Activated CD4-positive, alpha-beta T cell treated with anti-CD3 and anti-CD28 coated beads for 36 hours (primary cell): ENCODE measurements at places on chromosomes 4 and X.

GRCh38 chr4:100075056-100075455 is 115.2 kb downstream of the DDIT4L start:
- DNase-seq: no peak

DNA sequence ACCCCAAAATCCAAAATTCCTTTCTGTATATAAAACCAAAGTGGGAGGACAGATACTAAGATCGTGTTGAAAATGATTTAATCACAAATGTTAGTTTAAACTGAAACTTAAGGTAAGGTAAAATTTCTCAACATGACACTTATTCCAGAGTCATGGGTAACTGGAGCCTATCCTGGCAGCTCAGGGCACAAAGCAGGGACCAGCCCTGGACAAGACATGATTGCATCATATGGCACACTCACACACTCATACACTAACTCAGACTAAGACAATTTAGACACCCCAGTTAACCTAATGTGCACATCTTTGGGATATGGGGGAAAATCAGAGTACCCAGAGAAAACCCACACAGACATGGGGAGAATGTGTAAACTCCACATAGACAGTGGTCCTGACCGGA is 244.1 kb upstream of the TEX13A start:
- no peak for DNase-seq

DNA sequence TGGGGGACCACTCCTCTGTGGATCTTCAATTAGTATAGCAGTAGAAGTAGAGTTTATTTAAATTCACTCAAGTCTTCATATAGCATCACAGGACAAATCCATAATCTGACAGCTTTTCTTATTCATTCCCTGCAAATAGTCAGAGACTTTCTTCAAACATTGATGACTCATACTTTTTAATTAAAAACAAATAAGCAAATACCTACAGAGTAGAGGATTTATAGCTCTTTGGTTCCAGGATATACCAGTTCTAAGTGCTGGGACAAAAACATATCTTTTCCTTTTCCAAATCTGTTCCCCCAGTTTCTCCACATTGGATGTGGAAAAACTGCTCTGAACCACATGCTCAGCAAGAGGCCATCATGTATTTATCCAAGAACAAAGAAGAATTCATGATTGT is 24.1 kb downstream of the EMCN start:
- no peak for DNase-seq

DNA sequence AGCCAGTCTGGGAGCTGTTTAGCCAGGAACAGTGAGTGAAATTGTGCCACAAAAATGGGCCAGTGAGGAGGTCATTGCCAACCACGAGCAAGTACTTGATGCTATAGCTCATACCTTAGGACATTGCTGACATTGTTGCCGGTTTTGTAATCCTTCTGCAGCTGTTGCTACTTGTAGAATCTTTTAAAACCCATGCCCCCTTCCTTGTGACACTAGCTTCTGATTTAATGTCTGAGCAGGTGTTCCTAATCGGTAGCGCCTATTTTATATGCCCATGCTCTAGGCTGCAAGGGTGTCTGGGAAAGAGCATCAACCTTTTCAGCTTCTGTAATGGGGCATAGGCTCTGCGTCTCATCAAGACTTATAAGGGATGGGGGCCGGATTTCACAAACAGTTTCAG is 2.6 kb downstream of the POLA1 start:
- no peak for DNase-seq

- no peak for DNase-seq
Observed at GRCh38 chr4:3802571-3803474, 36.6 kb downstream of the ADRA2C start.

DNA sequence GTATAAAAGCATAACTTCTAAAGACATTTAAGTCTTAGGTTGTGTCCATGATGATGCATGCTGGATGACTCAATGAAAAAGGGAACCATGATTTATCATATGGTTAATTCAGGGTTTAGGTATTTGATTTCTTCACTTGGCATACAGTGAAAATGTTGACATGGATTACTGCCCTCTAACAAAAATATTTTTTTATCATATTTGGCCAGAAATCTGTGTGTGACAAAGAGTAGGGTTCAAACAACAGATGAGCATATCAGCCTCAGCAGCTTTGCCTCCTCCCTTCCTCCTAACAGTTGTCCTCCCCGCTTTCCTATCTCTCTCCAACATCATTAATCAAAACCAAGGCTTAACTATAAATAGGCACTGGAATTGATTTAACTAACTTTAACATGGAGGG is 46.3 kb downstream of the ARHGAP6 start:
- no peak for DNase-seq

DNA sequence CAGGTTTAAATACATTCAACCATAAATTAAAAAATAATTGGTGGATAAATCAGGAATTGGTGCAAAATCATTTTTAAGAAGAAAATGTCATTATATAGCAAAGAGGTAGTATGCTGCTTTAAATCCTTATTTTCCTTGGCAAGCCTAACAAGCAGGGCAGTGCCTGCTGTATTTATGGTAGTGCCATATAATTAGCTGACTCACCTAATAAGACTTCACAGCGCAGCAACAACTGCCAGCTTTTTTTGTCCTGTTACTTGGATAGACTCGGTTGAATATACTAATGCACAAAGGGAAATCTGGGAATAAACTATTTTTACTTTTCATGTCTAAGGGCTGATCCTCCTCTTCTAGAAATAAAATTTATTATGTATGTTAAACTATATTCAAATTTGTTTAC is 99.1 kb downstream of the SNCA start:
- no peak for DNase-seq

GRCh38 chr4:145730026-145730425 is 50.1 kb downstream of the C4orf51 start:
- no peak for DNase-seq

DNA sequence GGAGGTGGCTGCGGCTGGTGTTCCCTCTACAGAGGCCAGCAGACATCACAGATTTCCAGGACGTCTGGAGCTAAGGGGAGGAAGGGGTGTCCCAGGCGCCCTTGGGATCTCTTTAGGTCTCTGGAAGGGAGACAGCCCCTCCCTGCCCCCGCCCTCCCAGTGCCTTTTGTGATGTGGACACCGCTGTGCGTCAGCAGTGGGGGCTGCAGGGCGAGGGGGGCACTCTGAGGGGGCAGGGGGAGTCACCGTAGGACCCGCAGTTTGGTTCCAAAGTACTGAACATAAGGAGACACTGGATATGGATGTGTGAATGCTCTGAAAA is 25.6 kb upstream of the MXD4 start:
- no peak for DNase-seq

GRCh38 chr4:24809815-24810405 is 14.5 kb downstream of the SOD3 start:
- no peak for DNase-seq

GRCh38 chrX:151789179-151789800 is 54.7 kb downstream of the CNGA2 start:
- DNase-seq: no peak

GRCh38 chr4:111988514-111988913 is 156.7 kb upstream of the FAM241A start:
- no peak for DNase-seq

DNA sequence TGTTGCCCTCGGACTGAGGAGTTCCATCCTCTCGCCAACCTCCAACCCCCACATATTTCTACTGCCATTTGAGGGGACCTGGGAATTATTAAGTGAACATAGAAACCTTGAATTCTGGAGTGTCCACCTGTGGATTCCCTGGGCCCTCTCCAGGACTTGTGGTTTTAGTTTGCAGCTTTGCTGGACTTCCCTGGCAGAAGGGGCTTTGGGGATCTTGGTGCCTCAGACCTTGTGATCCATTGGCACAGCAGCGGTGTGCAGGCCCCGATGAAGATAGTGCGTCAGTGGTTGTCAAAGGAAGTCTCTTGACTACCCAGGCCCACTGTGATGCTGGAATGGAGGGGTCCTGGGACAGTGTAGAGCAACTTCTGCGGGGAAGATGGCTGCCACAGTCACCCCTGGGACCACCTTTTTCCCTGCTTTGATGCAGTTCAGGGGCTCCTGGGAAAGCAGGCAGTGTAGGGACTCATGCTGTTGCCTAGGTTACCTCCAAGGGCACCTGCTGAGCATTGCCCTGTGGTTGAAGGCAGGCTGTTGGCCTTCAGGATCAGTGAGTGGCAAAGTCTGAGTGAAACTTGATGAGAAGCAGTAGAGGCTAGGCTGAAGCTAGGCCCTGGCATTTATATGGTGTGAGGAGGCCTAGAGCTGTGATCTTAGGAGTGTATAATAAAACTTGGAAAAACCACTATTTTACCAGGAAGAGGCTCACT is 2.2 kb downstream of the SLC16A2 start:
- no peak for DNase-seq

DNA sequence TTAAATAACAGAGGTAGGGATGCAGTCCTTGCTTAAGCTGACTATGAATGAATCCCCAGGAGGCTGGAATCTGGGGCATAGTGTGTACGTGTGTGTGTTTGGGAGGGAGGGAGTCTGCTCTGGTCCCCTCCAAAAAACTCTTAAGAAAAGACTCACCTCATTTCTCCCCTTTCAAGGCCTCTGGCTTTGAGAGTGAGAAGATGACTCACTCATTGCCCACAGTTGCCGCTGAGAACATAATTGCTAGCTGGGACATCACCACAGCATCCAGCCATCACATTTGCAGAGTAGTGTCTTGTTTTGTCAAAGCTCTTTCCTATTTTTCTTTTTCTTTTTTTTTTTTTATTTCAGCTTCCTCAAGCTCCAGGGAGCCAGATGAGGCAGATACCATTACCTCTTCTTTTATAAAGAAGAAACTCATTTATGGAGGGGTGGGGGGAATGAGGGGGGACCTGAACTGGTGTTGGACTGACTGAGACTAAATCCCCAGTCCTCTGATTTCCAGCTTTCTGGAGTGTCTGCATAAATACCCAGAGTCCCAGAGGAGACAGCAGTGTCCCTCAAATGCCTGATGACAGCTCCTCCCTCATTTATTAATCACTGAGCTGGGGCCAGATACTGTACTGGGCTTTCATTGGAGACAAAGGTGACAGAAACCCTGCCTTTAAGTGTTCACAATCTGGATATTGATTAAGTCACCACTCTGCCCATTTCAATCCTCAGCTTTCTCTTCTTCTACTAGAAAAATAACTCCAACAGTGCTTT is 61.9 kb upstream of the LAS1L start:
- DNase-seq: peak; percentile 70

DNA sequence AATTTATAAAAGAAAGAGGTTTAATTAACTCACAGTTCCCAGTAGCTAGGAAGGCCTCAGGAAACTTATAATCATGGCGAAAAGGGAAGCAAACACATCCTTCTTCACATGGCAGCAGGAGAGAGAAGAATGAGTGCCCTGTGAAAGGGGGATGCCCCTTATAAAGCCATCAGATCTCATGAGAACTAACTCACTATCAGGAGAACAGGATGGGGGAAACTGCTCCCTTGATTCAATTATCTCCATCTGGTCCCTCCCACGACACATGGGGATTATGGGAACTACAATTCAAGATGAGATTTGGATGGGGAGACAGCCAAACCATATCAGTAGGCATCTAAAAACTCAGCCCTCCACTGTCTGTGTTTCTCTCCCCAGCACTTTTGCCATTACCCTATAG is 22.4 kb downstream of the ANK2 start:
- DNase-seq: no peak

- no peak for DNase-seq
Observed at GRCh38 chr4:100414016-100414790, 103.6 kb downstream of the EMCN start.

DNA sequence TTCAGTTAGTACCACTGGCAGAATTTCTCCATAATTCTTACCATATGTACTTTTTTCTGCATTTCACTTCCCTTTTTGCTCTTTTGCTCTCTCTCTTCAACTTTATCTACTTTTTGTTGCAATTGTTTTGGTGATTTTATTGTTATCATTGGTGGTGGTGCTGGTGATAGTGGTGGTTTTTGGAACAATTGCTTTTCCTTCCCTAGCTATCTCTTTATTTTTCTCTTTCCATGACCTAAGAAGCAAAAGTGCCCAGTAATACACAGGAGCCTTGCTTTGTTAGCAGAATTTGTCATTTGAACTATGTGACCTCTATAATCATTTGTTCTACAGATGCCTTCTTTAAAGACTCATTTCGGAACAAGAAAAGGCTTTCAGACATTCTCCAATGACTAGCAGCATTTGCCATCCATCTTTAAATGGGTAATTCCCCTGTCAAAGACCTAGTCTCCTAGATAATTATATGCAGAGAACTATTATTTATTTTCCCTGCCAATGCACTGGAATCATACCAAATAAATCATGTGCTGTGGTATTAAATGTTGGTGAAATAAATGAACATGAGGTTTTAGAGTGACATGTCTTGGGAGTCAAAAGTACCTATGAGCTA is 154.5 kb downstream of the GASK1B start:
- no peak for DNase-seq

GRCh38 chr4:3483471-3483921 is 20.4 kb downstream of the DOK7 start:
- no peak for DNase-seq

GRCh38 chrX:111005166-111005565 is 90.8 kb upstream of the PAK3 start:
- no peak for DNase-seq

DNA sequence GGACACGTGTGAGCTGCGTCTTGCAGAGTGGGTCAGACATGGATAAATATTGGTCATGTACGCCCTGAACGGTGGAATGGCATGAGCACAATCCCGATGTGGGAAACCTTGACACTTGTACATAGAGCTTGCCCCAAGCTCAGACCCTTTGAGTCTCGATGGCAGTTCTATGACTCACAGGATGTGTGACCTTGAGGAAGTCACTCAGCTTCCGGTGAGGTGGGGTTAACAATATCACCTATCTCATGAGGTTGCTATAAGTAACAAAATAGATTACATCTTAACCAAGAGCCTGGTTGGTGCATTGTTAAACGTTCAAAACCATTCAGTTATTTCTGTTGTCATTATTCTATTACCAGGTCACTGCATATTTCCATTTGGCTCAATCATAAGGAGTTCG is 109.1 kb upstream of the TBL1X start:
- DNase-seq: no peak

DNA sequence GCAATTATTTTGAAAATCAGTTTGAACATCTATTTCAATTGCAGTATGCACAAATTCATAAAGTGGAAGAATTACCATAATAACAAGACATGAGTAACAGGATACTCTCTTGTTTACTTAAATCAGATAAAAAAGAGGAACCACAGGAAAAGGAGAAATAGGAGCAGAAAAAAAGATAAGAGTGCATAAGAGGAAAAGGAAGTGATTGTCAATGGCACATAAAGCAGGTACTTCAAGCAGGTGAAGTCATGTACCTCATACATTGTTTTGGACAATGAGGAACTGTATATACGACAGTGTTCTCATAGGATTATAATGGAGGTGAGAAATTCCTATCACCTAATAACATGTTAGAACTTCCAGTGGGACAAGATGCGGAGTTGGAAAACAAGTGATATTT is 334.5 kb upstream of the PCDH7 start:
- no peak for DNase-seq

DNA sequence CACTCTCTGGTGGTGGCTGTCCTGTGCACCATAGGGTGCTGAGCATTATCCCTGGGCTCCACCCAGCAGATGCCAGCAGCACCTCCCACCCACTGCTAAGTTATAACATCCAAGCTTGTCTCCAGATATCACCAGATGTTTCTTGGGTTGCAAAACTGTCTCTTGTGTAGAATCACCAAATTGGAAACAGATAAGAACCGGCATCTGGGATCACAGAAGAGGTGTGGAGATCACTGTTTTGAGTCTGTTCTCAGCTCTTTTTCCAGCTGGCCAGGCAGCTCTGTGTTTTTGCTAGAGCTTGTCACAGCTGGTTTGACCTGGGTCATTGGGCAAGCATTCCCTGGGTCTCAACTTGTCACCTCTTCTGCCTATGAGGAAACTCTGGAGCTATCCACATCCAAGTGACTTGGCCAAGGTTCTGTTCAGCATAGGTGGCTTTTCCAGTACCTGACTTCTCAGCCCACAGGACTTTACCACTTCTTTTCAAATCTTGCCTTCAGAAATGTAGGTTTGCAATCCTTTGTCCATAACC is 15.3 kb upstream of the PUDP start:
- DNase-seq: no peak

- peak; percentile 12 for DNase-seq
Observed at GRCh38 chrX:108167211-108167872, 75.8 kb downstream of the ATG4A start.
